ENCODE measurements at places on chromosomes 1 and 21.
A peak's percentile ranks its signal among the peaks of the same experiment; 100 is the strongest.

DNA sequence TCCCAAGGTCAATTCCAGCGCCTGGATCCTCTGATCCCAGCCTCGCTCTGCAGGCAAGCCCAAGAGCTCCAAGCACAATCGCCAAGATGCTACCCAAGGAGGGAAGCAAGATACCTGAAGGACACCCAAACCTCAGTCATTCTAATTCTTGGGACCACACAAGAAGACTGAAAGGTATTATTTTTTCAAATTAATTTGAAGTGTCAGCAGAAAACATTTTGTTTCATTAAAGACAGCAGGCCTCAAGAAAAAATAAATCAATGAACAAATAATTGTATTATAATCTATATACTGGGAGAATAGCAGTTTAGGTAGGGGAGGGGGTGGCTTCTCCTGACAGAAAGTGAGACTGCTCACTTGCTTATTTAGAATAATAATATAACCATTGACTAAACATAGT lies 347.8 kb downstream of the HHAT start:
- DNase-seq: no peak

- DNase-seq: no peak
Measured at GRCh38 chr1:63320022-63320721, 2.2 kb upstream of the FOXD3 start.

GRCh38 chr1:36092166-36092797 lies 3.6 kb downstream of the ADPRS start:
- DNase-seq: no peak

GRCh38 chr1:226126824-226127569 lies 59.5 kb downstream of the ACBD3 start:
- DNase-seq: no peak

GRCh38 chr1:173562813-173563212 lies 40.1 kb downstream of the SLC9C2 start:
- no peak for DNase-seq

GRCh38 chr1:6168947-6169586 lies 11.1 kb downstream of the CHD5 start:
- DNase-seq: no peak

GRCh38 chr1:209873067-209873799 lies 45.5 kb downstream of the UTP25 start:
- no peak for DNase-seq

- no peak for DNase-seq
Measured at GRCh38 chr1:112060261-112060660, 70.8 kb upstream of the KCND3 start.

- DNase-seq: no peak
Measured at GRCh38 chr1:66476774-66477173, 57.2 kb upstream of the SGIP1 start.

- DNase-seq: no peak
Measured at GRCh38 chr21:42468491-42469131, 27.4 kb downstream of the RSPH1 start.

GRCh38 chr1:70717656-70718055 lies 306.6 kb downstream of the CTH start:
- DNase-seq: no peak

GRCh38 chr1:171261336-171261735 lies 13.0 kb downstream of the FMO1 start:
- no peak for DNase-seq

- DNase-seq: no peak
Measured at GRCh38 chr1:172184506-172185191, 235.8 kb upstream of the C1orf105 start.

- DNase-seq: no peak
Measured at GRCh38 chr1:175225805-175226129, 33.2 kb upstream of the KIAA0040 start.

DNA sequence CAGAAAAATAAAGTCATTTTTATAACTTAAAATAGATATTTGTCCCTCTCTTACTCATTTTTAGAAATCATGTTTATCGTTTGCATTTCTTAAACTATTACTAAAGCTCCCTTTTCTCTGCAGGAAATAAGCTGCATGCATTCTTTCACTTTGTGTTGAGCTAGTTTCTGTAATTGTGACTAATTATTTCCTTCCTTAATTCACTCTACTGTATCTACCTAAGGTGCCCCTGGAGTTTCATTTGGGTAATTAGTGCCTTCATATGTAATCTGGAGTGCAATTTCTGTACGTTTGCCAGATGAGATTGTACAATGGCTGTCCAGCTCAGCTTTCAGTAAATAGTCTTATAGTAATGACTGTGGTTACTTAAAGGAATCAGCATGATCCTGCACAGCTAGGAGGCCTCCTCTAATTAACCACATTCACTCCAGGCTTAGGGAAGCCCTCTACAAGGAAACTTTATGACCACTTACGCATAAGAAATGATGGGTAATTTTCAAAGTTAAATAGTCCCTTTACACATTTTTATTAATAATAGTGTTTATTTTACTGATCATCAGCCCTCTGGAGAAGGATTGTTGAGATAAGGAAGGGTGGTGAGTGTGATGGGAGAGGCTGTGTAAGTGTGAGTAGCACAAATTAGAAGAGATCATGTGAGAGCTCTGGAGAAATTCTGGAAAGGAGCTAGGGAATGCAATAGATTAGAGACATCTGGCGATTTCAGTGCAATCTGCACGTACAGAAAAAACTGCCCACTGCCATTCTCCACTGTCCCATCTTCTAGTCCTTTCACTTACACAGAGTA lies 86.8 kb downstream of the LRRC8C start:
- peak; percentile 88 for DNase-seq

GRCh38 chr1:25871086-25871703 lies 4.3 kb downstream of the PAQR7 start:
- DNase-seq: no peak

DNA sequence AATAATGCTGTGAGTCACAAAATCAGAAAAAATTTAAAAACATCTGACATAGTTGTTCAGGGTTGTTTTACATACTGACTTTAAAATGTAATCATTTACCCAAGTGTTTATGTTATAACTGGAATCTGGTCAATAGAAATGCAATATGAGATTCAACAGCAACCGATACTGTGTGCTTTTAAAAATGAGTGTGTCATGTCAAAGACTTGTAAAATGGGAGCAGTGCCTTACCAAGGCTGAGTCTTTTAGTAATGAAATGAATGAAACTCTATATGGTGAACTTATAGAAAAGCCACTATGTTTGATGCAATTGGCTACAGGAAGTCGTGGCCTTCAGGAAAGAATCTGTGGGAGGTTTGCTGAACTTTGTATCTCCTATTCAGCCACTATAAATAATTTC lies 570.2 kb downstream of the DPYD start:
- no peak for DNase-seq

DNA sequence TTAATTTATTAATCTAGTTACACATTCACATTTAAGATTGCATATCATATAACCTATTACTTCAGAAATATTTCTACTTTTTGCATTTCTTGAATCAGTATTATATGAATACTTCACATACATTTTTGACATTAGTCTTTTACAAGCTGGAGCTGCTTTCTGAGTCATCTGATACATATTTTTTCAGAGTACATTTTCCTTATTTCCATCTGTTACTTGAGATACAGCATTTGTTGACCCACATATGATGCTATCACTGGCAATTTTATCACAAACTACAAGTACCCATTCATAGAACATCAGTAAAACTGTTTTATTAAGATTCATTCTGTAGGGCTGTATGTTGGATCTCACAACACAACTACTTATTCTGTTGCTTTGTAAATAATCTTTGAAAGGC lies 367.2 kb upstream of the ST6GALNAC5 start:
- DNase-seq: no peak

Measured in activated CD4-positive, alpha-beta T cell treated with anti-CD3 and anti-CD28 coated beads, Interleukin-2, Interleukin-4, amounts not matched to agents 100 ng/mL and 50 ng/mL, durations not matched to agents 16 hours and 8 hours (primary cell).